ENCODE measurements at places on chromosomes 5 and 9.
A peak's percentile ranks its signal among the peaks of the same experiment; 100 is the strongest.

- DNase-seq = no peak
Measured at GRCh38 chr9:72524820-72525540, 3.6 kb downstream of the TMC1 start.

GRCh38 chr5:125610892-125611291, 812.3 kb upstream of the GRAMD2B start:
- DNase-seq = no peak

- no peak for DNase-seq
Measured at GRCh38 chr5:74192606-74193299, 447.8 kb downstream of the ENC1 start.

DNA sequence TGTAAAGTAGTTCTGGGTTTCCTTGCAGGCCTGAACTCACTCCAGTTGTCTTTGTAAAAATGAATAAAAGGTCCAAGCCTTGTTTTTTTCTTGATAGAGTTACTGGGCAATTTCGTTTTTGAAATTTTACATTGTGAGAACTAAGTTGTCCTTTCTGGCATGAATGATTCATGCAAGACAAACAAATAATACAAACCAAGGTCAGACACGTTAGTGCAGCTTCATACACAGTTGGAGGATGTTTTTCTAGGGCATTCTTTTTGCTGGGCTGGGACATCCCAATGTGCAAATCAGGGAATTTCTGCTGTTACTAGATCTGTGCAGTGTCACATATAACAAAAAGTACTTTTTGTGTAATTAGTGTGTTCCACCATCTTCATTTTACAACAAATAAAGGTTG, 96.0 kb downstream of the MEGF10 start:
- DNase-seq = no peak

DNA sequence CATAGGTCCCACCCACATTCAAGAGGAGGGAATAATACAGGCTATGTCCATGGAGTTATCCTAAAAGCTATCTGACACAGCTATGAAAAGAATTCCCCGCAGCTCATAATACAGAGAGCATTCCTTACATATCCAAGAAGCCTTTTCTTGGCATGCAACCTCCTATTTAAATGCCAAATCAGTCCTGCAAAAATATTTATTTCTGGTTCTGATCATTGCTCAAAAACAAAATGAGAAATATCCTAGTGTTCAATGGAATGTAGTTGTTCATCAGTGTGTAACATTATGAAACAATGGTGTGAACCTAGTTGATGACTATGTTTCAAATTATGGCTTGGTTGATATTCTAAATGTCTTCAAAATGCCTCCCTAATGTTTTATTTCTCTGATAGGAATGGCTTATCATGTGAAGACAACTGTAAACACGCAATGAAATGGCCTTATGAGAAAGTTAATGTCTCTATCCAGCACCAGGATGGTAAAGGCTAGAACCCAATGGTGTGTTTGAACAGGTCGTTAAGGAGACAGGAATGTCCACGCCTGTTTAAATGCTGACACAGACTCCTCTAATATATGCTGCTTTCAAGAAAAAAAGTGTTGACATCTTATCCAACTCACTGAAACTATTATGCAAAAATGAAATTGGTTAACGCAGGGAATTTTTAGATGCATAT, 126.7 kb upstream of the CDH6 start:
- no peak for DNase-seq

GRCh38 chr5:176532795-176533194, 4.4 kb downstream of the RNF44 start:
- no peak for DNase-seq

DNA sequence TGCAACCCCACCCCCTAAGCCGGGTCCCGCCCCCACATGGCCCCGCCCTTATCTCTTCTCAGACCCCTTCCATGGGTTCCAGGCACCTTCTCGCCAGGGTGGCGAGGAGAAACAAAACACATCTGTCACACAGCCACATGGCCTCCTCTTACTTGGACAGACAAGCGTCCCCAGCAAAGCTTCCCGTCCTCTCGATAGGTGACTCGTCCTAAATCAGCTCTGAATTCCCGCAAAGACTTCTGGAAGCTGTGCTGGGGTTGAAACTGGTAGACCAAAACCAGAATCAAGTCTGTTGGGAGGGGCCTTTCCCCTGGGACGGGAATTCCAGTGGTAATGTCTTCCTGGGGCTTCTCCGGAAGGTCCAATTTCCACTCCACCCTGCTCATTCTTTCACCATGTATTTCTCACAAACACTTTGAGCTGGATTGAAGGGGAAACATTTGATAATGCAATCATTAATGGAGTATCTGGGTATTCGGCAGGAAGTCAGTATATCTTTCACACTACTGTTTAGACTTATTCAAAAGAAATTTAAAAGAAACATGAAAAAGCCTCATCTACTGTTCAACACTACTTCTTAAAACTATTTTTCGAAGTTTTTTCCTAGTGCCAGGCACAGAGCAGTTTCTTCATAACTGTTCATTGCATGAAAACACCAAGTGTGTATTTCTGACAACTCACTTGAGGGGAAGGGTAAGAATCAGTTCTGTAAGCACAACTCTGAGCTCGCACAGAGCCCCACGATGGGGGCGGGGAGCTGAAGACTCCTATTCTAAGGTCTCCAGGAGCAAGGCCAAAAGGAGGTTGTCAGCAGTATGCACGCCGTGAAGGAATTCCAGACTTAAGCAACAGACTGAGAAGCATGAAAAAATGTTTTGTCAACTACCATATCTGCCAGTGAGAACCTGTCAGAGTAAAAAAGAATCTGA, 644 bp upstream of the CTNNAL1 start:
- DNase-seq = peak; percentile 49

DNA sequence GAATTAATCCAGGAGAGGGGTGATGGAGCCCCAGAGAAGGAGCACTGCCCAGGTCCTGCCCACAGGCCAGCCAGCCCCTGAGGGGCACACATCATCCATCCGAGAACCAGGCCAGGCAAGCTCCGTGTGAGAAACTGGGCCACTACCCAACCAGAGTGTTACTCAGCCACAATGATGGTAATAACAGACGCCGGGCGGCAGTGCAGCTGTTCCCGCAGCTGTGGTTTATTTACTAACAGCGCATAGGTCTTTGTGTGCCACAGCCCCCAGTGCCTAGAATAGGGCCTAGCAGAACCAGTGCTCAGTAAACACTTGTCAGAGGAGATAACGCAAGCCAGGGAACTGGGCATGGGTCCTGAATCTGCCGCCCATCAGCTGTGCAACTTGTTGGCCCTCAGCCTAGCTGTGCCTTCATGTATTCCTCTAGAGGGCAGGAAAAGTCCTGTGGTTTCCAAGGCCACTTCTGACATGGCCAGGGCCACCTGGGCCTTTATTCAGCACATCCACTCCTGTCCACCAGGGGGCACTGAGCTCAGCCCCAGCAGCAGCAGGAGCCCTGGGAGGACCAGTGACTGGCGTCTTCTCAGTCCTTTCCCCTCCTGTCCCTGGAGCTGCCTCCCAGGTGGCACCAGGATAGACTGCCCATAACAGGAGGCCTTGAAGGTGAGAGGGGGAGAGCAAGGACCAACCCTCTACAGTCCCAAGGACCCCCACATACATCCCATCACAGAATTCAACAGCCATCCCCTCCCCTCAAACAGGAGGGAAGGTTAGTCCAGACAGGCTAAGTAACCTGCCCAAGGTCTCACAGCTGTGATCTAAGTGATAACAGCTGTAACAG, 2.1 kb downstream of the MXD3 start:
- DNase-seq = peak; percentile 76

DNA sequence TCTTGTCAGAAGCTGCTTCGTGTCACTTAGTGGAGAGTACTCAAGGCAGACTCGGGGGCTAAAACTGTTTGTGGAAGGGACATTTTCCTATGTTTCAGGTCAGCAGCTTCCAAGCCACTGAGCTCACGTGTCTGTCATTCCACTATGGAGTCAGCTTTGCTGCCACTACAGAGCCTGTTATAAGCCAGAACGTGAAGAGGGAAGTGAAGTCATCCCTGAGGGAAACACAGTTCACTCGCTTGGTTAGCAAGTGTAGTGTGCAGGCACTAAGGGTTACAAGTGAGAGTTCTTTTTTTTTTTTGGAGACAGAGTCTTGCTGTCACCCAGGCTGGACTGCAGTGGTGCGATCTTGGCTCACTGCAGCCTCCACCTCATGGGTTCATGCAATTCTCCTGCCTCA, 24.5 kb upstream of the LTC4S start:
- DNase-seq = no peak

DNA sequence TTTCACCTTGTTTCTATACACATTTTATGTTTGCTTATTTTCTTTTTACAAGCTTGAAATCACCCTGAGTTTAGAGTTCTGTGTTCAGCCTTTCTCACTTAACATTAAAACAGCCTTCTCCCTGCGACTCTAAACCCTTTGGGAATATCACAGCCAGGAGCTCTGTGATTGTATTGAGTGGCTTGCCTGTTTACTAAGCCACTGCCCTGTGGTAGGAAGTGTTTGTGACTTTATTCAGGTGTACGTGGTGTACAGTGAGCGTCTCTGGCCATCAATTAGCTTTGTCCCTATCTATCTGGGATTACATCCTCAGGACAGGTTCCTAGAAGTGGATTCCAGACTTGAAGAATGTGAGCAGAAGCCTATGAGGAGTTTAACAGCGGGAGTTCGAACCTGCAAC, 11.0 kb upstream of the NEURL1B start:
- peak; percentile 11 for DNase-seq

All from right forelimb (tissue), 1 donor.